Globus pallidus (tissue), 1 donor: ENCODE measurements at places on chromosomes 3 and 15.

GRCh38 chr3:135218304-135218703 lies 423.2 kb downstream of the EPHB1 start:
- no peak for DNase-seq

- DNase-seq: no peak
These were observed 1256.5 kb downstream of the SI start for GRCh38 chr3:163821841-163822240.

GRCh38 chr3:194931347-194931746 lies 245.7 kb downstream of the FAM43A start:
- DNase-seq: no peak

GRCh38 chr3:22977042-22977441 lies 226.1 kb upstream of the UBE2E2 start:
- DNase-seq: no peak

DNA sequence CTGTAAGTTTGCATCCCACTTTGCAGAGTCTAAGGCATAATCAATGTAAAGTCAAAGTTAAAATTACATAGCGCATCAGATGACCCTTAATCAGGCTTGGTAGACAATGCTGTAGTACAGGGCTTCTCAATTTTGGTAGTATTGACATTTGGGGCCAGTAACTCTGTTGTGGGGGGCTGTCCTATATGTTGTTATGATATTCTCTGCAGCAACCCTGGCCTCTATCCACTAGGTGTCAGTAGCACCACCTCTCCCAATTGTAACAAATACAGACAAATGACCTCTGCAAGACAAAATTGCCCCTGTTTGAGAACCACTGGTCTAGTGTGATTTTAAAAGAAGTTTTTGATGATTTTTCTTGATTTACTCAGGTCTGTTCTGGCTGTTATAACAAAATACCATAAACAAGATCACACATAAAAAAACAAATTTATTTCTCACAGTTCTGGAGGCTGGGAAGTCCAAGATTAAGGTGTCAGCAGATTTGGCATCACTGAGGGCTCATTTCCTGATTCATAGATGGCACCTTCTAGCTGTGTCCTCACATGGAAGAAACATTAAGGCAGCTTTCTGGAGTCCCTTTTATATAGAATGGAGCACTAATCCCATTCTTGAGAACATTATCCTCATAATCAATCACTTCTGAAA lies 37.6 kb upstream of the SLC9A9 start:
- peak; percentile 37 for DNase-seq

DNA sequence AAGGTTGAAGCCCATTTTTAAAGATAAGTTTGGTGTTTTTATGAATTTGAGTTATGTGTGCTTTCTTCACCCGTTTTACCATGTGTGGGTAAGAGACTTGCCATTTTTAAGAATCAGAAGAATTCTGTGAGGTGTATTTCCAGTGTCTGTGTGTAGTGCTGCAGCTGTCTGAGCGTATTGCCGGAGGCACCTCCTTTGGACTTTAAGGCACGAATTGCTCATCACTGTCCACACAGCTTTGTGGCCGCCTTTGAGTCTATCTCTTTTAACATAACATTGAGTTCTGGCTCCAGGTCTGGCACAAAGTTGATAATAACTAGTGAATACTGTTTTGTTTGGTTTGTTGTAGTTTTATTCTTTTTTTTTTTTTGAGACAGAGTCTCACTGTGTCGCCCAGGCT lies 25.8 kb downstream of the SCG5 start:
- no peak for DNase-seq

DNA sequence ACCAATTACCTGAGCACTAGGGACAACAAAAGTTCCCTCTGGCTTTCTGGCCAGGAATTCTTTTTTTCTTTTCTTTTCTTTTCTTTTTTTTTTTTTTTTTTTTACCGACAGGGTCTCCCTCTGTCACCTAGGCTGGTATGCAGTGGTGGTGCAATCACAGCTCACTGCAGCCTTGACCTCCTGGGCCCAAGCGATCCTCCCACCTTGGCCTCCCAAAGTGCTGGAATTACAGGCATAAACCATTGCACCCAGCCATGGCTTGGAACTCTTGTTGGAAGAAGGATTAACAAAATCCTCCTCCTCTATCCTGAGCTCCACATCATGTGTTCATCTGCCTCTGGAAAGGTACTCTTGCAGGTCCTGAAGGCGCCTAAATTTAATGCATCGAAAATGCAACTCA lies 2.9 kb upstream of the LTF start:
- no peak for DNase-seq

- DNase-seq: no peak
These were observed 93.6 kb downstream of the APBA2 start for GRCh38 chr15:28979208-28979841.
